ENCODE measurements at places on chromosomes 2 and 18.

- DNase-seq = no peak
Measured at GRCh38 chr2:88933091-88933490, 241.6 kb downstream of the RPIA start.

DNA sequence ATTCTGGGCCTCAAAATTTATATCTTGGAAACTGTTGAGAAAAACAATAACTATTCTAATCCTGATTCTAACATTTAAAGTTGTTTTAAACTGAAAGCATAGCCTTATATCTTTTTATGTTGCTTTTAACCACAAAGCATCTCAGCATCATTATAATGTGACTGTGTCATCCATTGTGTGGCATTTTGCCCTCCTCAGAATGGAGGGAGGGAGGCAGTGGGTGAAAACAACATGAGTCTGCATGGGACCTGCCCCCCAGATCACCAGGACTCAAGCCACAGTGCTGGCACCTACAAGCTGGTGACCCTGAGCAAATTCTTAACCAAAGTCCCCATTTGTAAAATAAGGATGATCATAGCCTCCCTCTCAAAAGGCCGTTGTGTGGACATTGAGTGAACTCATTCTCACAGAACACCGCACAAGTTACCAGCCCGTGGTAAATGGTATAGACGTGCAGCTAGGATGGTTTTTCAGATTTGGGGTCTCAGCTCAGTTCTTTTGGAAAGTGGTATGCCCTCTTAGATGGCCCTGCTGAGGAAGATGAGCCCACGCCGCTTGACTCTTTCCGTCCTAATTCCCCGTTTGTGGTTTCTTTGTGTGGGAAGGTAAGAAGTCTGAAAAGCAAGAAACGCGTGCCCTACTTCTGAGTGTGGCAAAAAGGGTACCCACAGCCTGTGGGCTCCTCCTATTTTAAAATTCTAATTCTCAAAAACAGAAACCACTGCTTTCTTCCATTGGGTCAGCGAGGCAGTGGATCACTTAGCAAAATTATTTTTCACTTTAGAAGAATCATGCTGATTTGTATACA lies 305.0 kb upstream of the ID2 start:
- no peak for DNase-seq

GRCh38 chr2:237720957-237721356 lies 77.6 kb upstream of the RBM44 start:
- no peak for DNase-seq

GRCh38 chr18:36912887-36913286 lies 84.0 kb downstream of the KIAA1328 start:
- no peak for DNase-seq

All from activated naive CD8-positive, alpha-beta T cell treated with anti-CD3 and anti-CD28 coated beads, Interleukin-2, amount 10 ng/mL, durations not matched to agents 7 days and 5 days (primary cell).